ENCODE measurements at places on chromosomes 3 and 15. TPM values are rescaled to one million over a fixed set of nuclear protein-coding genes. Genes with fewer than 3 reads are reported as not detected.
A peak's percentile ranks its signal among the peaks of the same experiment; 100 is the strongest.

GRCh38 chr3:184259878-184260723, 1.3 kb downstream of the CAMK2N2 start:
- H3K27ac ChIP-seq = no peak overlapping the region
- H3K36me3 ChIP-seq = no peaks in the 10 kb centered on the region
- H3K4me3 ChIP-seq = peak overlapping the region; percentile 57
- no peaks in the 10 kb centered on the region for H3K4me1 ChIP-seq
- no peak for DNase-seq

GRCh38 chr3:123448536-123449101, at the start of gene ADCY5:
ADCY5 (minus strand) TSS chr3:123449090; CDS start chr3:123448545, 545 bp downstream.
- H3K4me3 ChIP-seq = peak within 1 kb of the TSS; percentile 53
- no peaks in the 10 kb centered on the region for H3K36me3 ChIP-seq
- H3K27ac ChIP-seq = no peak within 1 kb of the TSS
- DNase-seq = peak; percentile 76

GRCh38 chr15:61336026-61336638, 107.0 kb upstream of the RORA start:
- no peaks in the 10 kb centered on the region for H3K27me3 ChIP-seq
- H3K4me3 ChIP-seq = no peak overlapping the region
- no peak for DNase-seq

DNA sequence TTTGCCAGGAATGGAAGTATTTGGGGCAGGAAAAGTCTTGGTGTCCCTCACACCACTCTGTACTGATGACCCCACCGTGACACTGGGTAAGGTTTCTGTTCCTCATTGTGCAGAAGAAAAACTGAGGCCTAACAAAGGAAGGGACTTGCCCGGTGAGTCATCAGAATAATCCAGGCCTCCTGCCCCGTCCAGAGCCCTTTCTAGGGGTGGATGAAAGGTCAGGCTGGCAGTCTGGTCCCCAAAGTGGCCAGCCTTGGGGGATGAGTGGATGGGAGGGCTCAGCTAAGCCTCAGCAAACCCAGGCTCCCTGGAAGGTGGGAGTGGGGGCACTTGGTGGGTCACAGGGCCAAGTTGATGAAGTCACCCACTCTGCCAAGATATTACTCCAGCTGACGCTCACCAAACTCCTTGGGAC, 2.3 kb upstream of the DNAH1 start:
- DNase-seq = no peak
- no peaks in the 10 kb centered on the region for H3K27me3 ChIP-seq
- H3K36me3 ChIP-seq = no peaks in the 10 kb centered on the region
- peaks cover 3% of the 10 kb centered on the region for H3K4me1 ChIP-seq
- H3K4me3 ChIP-seq = no peak overlapping the region
- H3K27ac ChIP-seq = no peak overlapping the region

- H3K4me3 ChIP-seq = no peak overlapping the region
- no peaks in the 10 kb centered on the region for H3K36me3 ChIP-seq
- no peak for DNase-seq
- no peak overlapping the region for H3K27ac ChIP-seq
- no peaks in the 10 kb centered on the region for H3K27me3 ChIP-seq
- no peaks in the 10 kb centered on the region for H3K4me1 ChIP-seq
These were observed 568.2 kb upstream of the BCHE start for GRCh38 chr3:166405465-166405864.

- H3K27ac ChIP-seq = no peak overlapping the region
- H3K4me1 ChIP-seq = no peaks in the 10 kb centered on the region
- H3K27me3 ChIP-seq = no peaks in the 10 kb centered on the region
- no peaks in the 10 kb centered on the region for H3K36me3 ChIP-seq
- no peak overlapping the region for H3K4me3 ChIP-seq
These were observed 78.4 kb downstream of the PCSK6 start for GRCh38 chr15:101411085-101411484.

DNA sequence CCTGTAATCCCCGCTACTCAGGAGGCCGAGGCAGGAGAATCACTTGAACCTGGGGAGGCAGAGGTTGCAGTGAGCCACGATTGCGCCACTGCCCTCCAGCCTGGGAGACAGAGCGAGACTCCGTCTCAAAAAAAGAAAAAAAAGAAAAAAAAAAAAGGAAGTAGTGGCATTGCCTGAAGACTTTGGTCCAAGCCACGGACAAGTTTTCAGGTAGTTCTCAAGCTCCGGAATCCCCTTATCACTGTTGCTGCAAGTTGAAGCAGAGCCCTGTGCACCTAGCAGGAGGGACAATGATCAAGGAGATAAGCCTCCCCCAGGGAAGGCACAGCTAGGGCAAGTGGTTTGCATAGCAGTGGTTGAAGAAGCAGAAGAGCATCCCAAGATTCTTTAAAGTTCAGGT, 97.6 kb downstream of the MEX3B start:
- no peak overlapping the region for H3K27ac ChIP-seq
- H3K36me3 ChIP-seq = no peaks in the 10 kb centered on the region
- H3K4me3 ChIP-seq = no peak overlapping the region
- H3K27me3 ChIP-seq = no peaks in the 10 kb centered on the region
- no peak for DNase-seq
- no peaks in the 10 kb centered on the region for H3K4me1 ChIP-seq

- peak overlapping the region; percentile 84 for H3K4me3 ChIP-seq
- peak; percentile 54 for DNase-seq
- H3K36me3 ChIP-seq = no peaks in the 10 kb centered on the region
- H3K4me1 ChIP-seq = peaks cover 11% of the 10 kb centered on the region
- peak overlapping the region; percentile 58 for H3K27ac ChIP-seq
These were observed 644 bp downstream of the ZNF609 start for GRCh38 chr15:64460724-64461720.

DNA sequence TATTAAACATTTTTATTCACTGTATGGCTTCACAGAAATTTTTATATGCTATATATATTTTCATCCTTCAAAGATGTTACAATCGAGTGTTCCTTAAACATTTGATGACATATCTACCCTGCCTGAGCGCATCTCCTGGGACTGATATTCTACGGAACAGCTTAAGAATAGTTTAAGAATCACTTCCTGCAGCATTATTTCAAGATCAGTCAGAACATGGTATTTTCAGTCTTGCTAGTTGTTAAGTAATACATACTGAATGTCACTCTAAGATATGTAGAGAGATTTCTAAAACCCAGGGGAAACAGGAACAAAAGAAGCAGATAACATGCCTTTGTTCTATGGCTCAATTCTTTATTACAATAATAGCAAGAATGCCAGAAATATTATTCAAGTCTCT, 8.7 kb downstream of the COL8A1 start:
- H3K27me3 ChIP-seq = no peaks in the 10 kb centered on the region
- H3K4me3 ChIP-seq = no peak overlapping the region
- DNase-seq = no peak
- H3K27ac ChIP-seq = no peak overlapping the region

- no peaks in the 10 kb centered on the region for H3K27me3 ChIP-seq
- no peak overlapping the region for H3K27ac ChIP-seq
- DNase-seq = no peak
- no peak overlapping the region for H3K4me3 ChIP-seq
These were observed 378.9 kb downstream of the PTPRG start for GRCh38 chr3:61940236-61940635.

- no peak overlapping the region for H3K4me3 ChIP-seq
- H3K27ac ChIP-seq = no peak overlapping the region
- no peak for DNase-seq
- peaks cover 6% of the 10 kb centered on the region for H3K4me1 ChIP-seq
These were observed 20.1 kb downstream of the EID1 start for GRCh38 chr15:48898032-48898431.

DNA sequence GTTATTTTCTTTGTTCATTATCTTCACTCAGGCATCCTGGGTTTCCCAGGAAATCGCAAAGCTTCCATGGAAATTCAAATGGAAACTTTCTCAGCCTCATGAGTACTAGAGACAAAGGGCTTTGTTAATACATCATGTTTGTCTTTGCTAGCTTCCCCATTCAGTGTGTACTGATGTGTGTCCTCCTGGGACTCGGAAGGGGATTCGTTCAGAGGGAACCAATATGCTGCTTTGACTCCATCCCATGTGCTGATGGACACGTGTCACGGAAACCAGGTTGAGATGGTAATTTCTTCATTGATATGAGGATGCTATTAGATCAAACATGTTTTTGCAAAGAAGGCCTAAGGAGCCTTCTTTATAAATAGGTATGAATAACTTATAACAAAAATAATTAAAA, 87.0 kb upstream of the KCNAB1 start:
- no peaks in the 10 kb centered on the region for H3K27me3 ChIP-seq
- H3K36me3 ChIP-seq = no peaks in the 10 kb centered on the region
- DNase-seq = no peak
- peaks cover 7% of the 10 kb centered on the region for H3K4me1 ChIP-seq

DNA sequence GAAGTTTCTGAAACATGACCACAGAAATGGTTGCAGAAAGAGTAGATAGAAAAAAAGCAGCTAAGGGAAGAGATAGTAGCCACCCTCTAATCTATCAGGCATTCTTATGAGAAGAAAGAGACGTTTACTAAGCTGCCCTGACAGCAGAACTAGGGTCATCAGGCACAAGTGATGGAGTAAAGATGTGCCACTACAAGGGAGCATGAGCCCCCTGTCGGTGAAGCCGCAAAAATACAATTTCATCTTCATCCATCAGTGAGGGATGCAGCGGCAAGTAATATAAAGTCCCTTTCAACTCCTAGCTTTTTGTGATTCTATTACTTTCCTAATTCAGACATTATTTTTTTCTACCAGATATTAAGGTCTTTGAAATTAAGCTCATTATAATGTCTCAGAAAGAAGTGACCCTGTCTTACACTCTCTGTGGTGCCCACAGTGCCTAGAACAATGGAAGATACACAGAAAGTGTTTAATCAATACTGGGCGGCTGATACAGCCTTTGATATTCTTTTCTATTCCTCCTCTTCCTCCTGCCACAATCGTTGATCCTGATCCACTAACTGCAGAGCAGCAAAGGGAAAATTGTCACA, 651.6 kb downstream of the NTRK3 start:
- no peaks in the 10 kb centered on the region for H3K4me1 ChIP-seq
- no peak overlapping the region for H3K27ac ChIP-seq
- DNase-seq = no peak
- no peaks in the 10 kb centered on the region for H3K36me3 ChIP-seq

GRCh38 chr3:195028877-195029606, 241.9 kb downstream of the XXYLT1 start:
- H3K4me3 ChIP-seq = no peak overlapping the region
- no peaks in the 10 kb centered on the region for H3K27me3 ChIP-seq
- peaks cover 4% of the 10 kb centered on the region for H3K4me1 ChIP-seq

GRCh38 chr3:119550192-119550910, 9.1 kb downstream of the CD80 start:
- no peak overlapping the region for H3K4me3 ChIP-seq
- H3K36me3 ChIP-seq = no peaks in the 10 kb centered on the region
- no peak for DNase-seq
- no peaks in the 10 kb centered on the region for H3K27me3 ChIP-seq

DNA sequence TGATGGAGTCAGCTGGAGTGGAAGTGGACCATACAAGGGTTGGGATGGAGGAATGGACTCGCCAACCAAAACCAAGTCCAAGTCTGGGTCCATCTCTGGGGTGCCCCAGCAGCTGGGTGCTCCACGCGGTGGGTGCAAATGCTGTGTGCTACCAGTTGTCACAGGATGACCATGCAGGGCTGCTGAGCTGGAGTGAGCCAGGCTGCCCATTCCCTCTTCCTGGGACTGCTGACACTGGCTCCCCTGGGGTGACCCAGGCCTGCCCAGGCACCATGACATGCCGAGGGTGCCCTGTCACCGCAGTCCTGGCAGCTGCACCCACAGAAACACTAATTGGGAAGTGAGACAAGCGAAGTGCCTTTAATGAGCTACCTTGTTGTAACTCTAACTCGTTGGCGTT, 140.2 kb downstream of the TPRA1 start:
- no peaks in the 10 kb centered on the region for H3K36me3 ChIP-seq
- H3K4me3 ChIP-seq = no peak overlapping the region
- no peak for DNase-seq
- no peak overlapping the region for H3K27ac ChIP-seq
- peaks cover 4% of the 10 kb centered on the region for H3K4me1 ChIP-seq

DNA sequence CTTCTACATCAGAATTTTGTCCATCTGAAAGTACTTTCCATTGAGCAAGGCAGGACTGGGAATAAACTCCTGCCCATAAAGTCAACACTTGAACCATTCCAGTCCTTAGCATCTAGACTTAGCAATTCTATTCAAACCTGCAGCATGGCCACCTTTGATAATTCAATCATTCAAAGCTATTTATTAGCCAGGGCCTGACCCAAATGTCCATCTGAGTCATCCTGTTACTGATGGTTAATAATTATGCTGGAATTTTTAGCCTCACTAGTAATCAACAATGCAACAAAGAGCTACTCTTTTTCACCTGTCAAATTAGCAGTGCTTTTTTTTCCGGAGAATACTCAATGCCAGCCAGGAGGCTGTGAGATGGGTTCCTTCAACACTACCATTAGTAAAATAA, 72.7 kb upstream of the SNRK start:
- H3K27me3 ChIP-seq = no peaks in the 10 kb centered on the region
- no peaks in the 10 kb centered on the region for H3K4me1 ChIP-seq
- H3K4me3 ChIP-seq = no peak overlapping the region
- no peaks in the 10 kb centered on the region for H3K36me3 ChIP-seq
- no peak overlapping the region for H3K27ac ChIP-seq

GRCh38 chr3:128056258-128056657, 4.0 kb downstream of the SEC61A1 start:
- peaks cover 15% of the 10 kb centered on the region for H3K36me3 ChIP-seq
- no peak overlapping the region for H3K4me3 ChIP-seq
- H3K4me1 ChIP-seq = no peaks in the 10 kb centered on the region
- H3K27ac ChIP-seq = no peak overlapping the region
- no peak for DNase-seq

DNA sequence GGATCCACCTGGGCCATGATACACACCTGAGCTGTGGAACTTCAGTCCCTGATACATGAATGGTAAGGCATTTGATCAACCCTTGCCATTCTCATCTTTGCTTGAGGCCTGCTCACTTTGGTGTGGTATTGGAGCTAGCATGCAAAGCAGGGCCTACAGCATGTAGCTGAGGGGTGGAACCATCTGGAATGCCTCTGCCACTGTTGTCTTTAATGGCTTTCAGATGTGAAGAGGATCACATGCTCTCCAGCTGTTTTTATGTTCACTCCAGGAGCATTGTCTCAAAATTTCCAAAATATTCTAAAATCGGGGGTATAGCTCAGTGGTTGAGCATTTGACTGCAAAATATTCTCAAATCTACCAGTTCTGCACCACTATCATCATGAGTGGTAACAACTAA, 64.4 kb upstream of the PHLDB2 start:
- no peaks in the 10 kb centered on the region for H3K4me1 ChIP-seq
- H3K27me3 ChIP-seq = no peaks in the 10 kb centered on the region
- no peaks in the 10 kb centered on the region for H3K36me3 ChIP-seq
- H3K27ac ChIP-seq = no peak overlapping the region
- DNase-seq = no peak

RYR3 gene
- 3.4 TPM for total RNA-seq

SCG5 gene
- total RNA-seq = 16.9 TPM

FBXW12 gene
- total RNA-seq = not detected

FILIP1L gene
- total RNA-seq = 0.09 TPM
